ENCODE measurements at places on chromosomes 12 and 14. TPM values are rescaled to one million over a fixed set of nuclear protein-coding genes. Genes with fewer than 3 reads are reported as not detected.
A peak's percentile ranks its signal among the peaks of the same experiment; 100 is the strongest.

- H3K4me3 ChIP-seq = no peak overlapping the region
- DNase-seq = no peak
- no peaks in the 10 kb centered on the region for H3K36me3 ChIP-seq
Measured at GRCh38 chr12:44342371-44342770, 506.5 kb downstream of the TMEM117 start.

DNA sequence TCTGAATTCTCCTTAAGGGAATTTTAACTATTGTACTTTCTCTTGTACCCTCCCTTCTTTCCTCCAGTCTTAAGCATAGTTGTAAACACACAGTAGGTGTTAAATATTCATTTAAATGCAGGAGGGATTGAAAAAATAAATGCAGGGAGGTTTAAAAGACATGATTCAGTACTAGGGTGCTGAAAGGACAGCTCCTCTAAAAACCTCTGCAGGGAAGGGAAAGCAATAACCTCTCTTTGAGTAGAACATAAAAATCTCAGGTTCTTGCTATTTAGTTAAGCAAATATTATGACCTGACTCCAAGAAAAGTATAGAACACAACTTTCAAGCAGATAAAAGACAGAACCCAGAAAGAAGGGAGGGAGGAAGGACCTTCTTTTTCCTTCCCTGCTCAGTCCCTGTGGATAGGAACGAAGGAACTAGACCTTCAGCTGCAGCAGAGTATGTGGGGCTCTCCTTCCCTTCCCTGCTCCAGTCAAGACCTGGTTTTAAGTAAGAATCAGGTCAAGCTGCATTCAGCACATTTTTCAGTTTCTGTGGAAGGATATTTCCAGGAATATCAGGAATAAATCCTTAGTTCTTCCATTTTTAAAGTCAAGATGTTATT, 4.7 kb downstream of the MAP3K9 start:
- no peak overlapping the region for H3K4me3 ChIP-seq
- DNase-seq = no peak
- H3K36me3 ChIP-seq = no peaks in the 10 kb centered on the region
- no peaks in the 10 kb centered on the region for H3K27me3 ChIP-seq
- H3K4me1 ChIP-seq = no peaks in the 10 kb centered on the region

The NFE2 gene
- not detected for total RNA-seq

GRCh38 chr12:40393026-40393425, 168.2 kb downstream of the LRRK2 start:
- H3K27me3 ChIP-seq = no peaks in the 10 kb centered on the region
- no peak overlapping the region for H3K27ac ChIP-seq
- no peaks in the 10 kb centered on the region for H3K4me1 ChIP-seq
- no peak for DNase-seq
- no peak overlapping the region for H3K4me3 ChIP-seq
- H3K36me3 ChIP-seq = no peaks in the 10 kb centered on the region

DNA sequence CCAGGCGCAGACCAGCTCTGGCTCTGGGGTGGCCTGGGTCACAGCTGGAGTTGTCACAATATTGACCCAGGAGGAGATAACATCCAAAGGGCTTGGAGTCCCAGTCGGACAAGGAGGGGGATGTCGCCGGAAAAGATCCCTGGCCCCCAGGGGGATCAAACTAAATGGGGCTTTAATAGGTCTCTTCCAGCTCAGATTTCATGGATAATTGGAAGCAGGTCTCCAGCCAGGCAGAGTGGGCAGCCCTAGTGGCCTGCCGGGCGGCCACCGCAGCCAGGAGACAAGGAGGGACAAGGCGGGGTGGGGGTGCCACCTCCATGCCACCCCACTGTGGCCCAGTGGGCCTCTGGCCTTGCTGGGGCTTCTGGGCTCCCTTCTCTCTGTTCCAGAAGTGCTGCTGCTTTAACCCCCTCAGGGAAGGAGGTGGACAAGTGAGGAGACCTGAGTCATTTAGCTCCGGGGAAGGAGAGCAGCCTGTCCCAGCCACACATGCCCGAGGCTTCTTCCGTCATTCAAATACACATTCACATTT, 23.1 kb upstream of the PGF start:
- no peak overlapping the region for H3K27ac ChIP-seq
- no peak overlapping the region for H3K4me3 ChIP-seq
- no peaks in the 10 kb centered on the region for H3K4me1 ChIP-seq

DNA sequence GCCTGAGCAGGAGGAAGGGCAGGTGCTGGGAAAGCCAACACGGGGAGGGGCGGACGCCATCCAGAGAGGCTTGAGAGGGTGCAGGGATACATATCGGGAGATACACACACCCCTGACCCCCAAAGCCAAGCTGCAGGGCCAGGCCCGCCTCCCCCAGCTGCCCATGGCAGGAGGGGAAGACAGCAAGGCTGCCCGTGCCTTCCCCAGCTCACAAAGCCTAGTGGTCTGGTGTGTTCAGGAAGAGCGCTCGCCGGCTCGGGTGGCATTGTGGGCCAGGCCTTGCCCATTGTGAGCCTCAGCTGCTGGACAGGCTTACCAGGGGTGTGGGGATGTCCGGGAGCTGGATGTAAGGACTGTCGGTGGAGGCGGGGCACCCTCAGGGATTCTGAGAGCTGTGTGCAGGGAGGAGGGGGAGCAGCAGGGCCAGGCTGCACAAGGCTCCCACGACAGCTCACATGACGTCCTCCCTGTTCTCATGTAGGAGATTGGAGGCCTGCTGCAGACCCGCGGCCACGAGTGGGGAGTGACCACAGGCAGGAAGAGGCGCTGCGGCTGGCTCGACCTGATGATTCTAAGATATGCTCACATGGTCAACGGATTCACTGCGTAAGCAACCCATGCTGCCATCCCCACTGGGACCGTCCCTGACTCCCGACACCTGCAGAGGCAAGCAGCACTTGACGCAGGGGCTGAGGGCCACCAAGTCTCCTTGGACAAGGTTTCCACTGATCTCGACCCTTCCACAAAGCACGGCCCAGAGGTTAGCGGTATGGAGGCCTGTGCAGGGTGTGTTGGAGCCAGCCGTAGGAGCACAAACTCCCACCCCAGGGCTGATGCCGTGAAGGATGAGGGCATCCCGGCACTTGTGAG, 10.1 kb upstream of the SIVA1 start:
- H3K27ac ChIP-seq = no peak overlapping the region
- H3K4me3 ChIP-seq = no peak overlapping the region
- H3K27me3 ChIP-seq = no peaks in the 10 kb centered on the region
- H3K4me1 ChIP-seq = peaks cover 14% of the 10 kb centered on the region
- H3K36me3 ChIP-seq = no peaks in the 10 kb centered on the region

The SLCO1A2 gene
- total RNA-seq = 2.3 TPM

The NR1H4 gene
- not detected for total RNA-seq

The DLK1 gene
- total RNA-seq = 0.14 TPM

The PLEKHG7 gene
- total RNA-seq = 1.4 TPM

GRCh38 chr12:108752387-108752786, 21.1 kb upstream of the CORO1C start:
- no peak for DNase-seq
- no peak overlapping the region for H3K4me3 ChIP-seq
- no peaks in the 10 kb centered on the region for H3K27me3 ChIP-seq
- H3K4me1 ChIP-seq = no peaks in the 10 kb centered on the region
- no peak overlapping the region for H3K27ac ChIP-seq

- no peaks in the 10 kb centered on the region for H3K4me1 ChIP-seq
- H3K4me3 ChIP-seq = no peak overlapping the region
- H3K36me3 ChIP-seq = no peaks in the 10 kb centered on the region
- H3K27ac ChIP-seq = no peak overlapping the region
- no peaks in the 10 kb centered on the region for H3K27me3 ChIP-seq
Measured at GRCh38 chr12:127064207-127064606, 1202.8 kb upstream of the TMEM132C start.

DNA sequence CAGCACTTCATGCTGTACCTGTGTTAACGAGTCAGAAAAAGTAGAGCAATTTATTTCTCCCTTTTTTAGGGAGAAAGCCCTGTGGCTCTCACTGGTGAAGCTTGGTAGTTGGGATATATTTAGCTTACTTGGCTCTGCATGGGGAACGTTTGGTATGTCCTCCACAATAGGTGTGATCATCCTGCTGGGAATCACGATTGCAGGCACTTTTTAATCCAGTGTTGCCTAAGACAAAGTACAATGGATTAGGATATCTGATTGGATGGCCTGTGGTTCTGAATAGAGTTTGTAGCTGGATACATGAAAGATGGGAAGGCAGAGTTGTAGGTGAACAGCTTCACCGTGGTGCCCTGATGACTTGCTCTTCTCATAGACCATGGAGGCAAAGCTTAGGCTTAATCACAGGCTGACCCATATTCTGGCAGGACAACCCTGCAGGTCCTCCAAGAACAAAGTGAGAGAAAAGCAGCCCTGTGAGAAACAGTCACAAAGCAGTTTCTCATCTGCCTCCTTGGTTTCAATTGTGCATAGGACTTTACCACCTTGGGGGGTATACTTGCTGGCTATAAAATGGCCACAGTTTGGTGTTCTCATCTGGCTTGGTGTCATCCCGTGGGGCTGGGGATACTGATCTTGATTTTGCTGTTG, 7.5 kb downstream of the RESF1 start:
- H3K4me1 ChIP-seq = no peaks in the 10 kb centered on the region
- H3K4me3 ChIP-seq = no peak overlapping the region
- no peaks in the 10 kb centered on the region for H3K36me3 ChIP-seq
- no peak for DNase-seq
- H3K27me3 ChIP-seq = no peaks in the 10 kb centered on the region
- no peak overlapping the region for H3K27ac ChIP-seq

DNA sequence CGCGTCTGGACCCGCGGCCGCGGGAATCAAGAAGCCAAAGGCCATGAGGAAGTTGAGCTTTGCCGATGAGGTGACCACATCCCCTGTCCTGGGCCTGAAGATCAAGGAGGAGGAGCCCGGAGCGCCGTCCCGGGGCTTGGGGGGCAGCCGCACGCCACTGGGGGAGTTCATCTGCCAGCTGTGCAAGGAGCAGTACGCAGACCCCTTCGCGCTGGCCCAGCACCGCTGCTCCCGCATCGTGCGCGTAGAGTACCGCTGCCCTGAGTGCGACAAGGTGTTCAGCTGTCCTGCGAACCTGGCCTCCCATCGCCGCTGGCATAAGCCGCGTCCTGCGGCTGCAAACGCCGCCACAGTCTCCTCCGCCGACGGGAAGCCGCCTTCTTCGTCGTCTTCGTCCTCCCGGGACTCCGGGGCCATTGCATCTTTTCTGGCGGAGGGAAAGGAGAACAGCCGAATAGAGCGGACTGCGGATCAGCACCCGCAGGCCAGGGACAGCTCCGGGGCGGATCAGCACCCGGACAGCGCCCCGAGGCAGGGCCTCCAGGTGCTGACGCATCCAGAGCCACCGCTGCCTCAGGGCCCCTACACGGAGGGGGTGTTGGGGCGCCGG, 1.0 kb downstream of the INSM2 start:
- H3K36me3 ChIP-seq = no peaks in the 10 kb centered on the region
- peak; percentile 40 for DNase-seq
- H3K27ac ChIP-seq = no peak overlapping the region
- H3K4me3 ChIP-seq = peak overlapping the region; percentile 45
- H3K27me3 ChIP-seq = no peaks in the 10 kb centered on the region

DNA sequence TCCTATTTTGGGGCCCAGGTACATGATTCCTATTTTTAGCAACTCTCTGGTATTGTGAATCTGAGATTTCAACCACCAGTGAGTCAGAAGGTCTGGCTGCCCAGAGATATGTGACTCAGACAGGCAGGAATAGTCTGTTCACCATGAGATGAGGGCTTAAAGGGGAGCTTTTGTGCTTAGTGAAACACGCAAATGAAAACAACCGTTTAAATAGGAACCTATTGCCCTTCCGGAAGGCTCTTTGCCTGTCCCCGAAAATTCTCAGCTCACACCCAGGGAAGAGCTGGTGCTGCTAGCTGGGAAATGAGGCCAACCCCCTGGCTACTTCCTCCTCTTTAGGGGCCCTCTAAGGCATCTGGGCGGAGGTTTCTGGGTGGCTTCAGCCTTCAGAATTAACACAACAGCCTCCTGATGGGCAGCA, 283.6 kb downstream of the CACNA1C start:
- no peaks in the 10 kb centered on the region for H3K4me1 ChIP-seq
- peak overlapping the region; percentile 76 for H3K27ac ChIP-seq
- DNase-seq = no peak
- H3K4me3 ChIP-seq = no peak overlapping the region

GRCh38 chr12:13523536-13524307, 327.2 kb downstream of the EMP1 start:
- no peaks in the 10 kb centered on the region for H3K4me1 ChIP-seq
- no peaks in the 10 kb centered on the region for H3K36me3 ChIP-seq
- no peak overlapping the region for H3K4me3 ChIP-seq
- no peak for DNase-seq
- no peak overlapping the region for H3K27ac ChIP-seq

The RPS6KL1 gene
- total RNA-seq = 1.5 TPM

DNA sequence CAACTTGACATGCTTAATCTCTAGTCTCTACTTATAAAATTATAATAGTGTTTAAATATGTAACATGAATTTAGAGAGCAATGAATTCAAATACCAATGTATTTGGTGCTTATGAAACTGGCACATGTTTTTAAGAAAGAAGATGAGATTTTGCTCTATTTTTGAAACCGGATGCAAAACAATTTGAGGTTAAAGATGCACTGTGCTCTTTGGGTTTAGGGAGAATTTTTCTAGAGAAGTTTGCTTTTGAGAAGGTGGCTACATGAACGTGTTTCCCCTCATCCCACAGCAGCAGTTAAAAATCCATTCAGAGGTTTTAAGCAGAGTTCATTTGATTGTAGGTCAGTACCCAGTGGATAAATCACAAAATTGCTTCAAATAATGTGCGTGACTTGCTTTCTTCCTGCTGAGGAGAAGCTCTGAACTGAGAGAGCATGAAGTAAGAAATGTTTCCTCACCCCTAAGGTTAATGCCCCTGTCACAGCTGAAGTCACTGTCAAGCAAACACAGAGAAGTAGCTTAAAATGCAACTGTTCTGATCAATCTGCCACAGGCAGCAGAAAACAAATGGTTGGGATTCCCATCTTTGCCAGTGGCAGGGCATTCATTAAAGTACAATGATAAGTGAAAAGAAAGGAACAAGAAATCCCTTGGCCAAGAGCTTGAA, 241.9 kb upstream of the SYT1 start:
- no peak overlapping the region for H3K4me3 ChIP-seq
- no peak for DNase-seq
- H3K36me3 ChIP-seq = no peaks in the 10 kb centered on the region
- H3K27ac ChIP-seq = no peak overlapping the region

The MRPL51 gene
- 70.3 TPM for total RNA-seq

DNA sequence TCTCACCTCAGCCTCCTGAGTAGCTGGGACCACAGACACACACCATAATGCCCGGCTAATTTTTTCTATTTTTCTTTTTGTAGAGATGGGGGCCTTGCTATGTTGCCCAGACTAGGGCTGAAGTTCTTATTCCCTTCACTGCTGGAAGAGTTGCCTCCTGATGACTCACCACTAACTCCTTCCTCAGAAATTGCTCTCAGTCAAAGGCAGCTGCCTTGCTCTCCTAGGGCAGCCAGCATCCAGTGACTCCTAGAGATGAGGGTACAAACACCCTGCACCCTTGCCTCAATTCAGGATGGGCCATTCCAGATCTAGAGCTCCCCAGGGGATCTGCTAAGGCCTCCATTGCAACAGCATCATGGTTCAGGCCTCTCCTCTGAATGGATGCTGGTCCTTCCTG, 54.0 kb upstream of the RASSF8 start:
- H3K4me1 ChIP-seq = no peaks in the 10 kb centered on the region
- H3K4me3 ChIP-seq = no peak overlapping the region
- no peaks in the 10 kb centered on the region for H3K27me3 ChIP-seq
- no peaks in the 10 kb centered on the region for H3K36me3 ChIP-seq

The DLGAP5 gene
- total RNA-seq = 0.73 TPM

- peak overlapping the region; percentile 73 for H3K27ac ChIP-seq
- H3K4me1 ChIP-seq = no peaks in the 10 kb centered on the region
- peak; percentile 42 for DNase-seq
Measured at GRCh38 chr14:77681196-77682157, 26.3 kb downstream of the ALKBH1 start.

All from prostate gland (tissue), 2 donors.